ENCODE measurements at places on chromosomes 5 and 9. TPM values are rescaled to one million over a fixed set of nuclear protein-coding genes. Genes with fewer than 3 reads are reported as not detected.

Gene PLK2
- polyA plus RNA-seq = 187 TPM

Gene DIRAS2
- polyA plus RNA-seq = not detected

Gene CNTFR
- not detected for polyA plus RNA-seq

Gene LCN15
- polyA plus RNA-seq = not detected

Gene TYRP1
- polyA plus RNA-seq = 0.63 TPM

Data from endothelial cell of umbilical vein (primary cell).